HT1080 (cell line): ENCODE measurements at places on chromosomes 11 and 22. TPM values are rescaled to one million over a fixed set of nuclear protein-coding genes. Genes with fewer than 3 reads are reported as not detected.

Gene SCUBE1
- total RNA-seq, result 0.10 TPM in 1 of 2 replicates, not detected in the other

Gene SAA1
- 0.69 and 1.7 TPM in 2 replicates for total RNA-seq

Gene RTN4R
- 2.7 and 4.9 TPM in 2 replicates for total RNA-seq

Gene EMID1
- 0.60 TPM in 1 of 2 replicates, not detected in the other for total RNA-seq

Gene WNT7B
- total RNA-seq, result 15.0 and 18.9 TPM in 2 replicates

Gene YPEL4
- 0.42 and 0.84 TPM in 2 replicates for total RNA-seq

Gene SLC22A12
- not detected in 2 replicates for total RNA-seq

Gene ZNF280A
- total RNA-seq, result 2.5 and 2.6 TPM in 2 replicates

Gene CD82
- 23.0 and 41.9 TPM in 2 replicates for total RNA-seq

Gene PNPLA5
- total RNA-seq, result not detected in 2 replicates

Gene JHY
- 1.7 and 2.1 TPM in 2 replicates for total RNA-seq

Gene NRGN
- total RNA-seq, result 9.1 and 17.5 TPM in 2 replicates

Gene CASP1
- total RNA-seq, result 10.1 and 10.6 TPM in 2 replicates

Gene MAP4K2
- 19.2 and 23.3 TPM in 2 replicates for total RNA-seq

Gene F2
- not detected in 2 replicates for total RNA-seq

Gene AAMDC
- 5.8 and 7.5 TPM in 2 replicates for total RNA-seq

Gene NFAM1
- total RNA-seq, result not detected in 2 replicates

Gene KCNE3
- total RNA-seq, result not detected in 2 replicates

Gene SLC5A12
- total RNA-seq, result not detected in 2 replicates

Gene FAM111B
- 22.5 and 25.4 TPM in 2 replicates for total RNA-seq

Gene HPS4
- 23.4 and 28.6 TPM in 2 replicates for total RNA-seq

Gene SOX6
- total RNA-seq, result 0.13 and 0.84 TPM in 2 replicates

Gene MGAT3
- total RNA-seq, result 0.10 TPM in 2 replicates
